ENCODE measurements at places on chromosomes 2 and 18.

DNA sequence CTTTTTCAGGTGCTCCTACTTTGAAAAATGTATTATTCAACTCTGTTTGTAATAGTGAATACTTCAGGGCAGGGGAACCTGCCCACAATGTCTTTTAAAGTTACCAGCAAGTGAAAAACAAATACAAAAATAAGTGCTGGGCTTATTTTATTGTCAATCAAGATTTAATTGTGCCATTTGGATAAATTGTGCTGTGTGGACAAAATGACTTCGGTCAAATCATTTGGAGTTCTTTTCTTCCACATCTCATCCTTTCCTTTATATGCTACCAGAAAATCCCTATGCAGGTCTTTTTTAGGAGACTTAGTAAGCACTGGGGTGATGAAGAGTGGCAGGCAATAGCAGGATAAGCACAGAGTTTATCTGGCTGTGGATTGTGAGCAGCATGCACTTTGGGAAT is 63.9 kb downstream of the NYAP2 start:
- no peak for DNase-seq

- DNase-seq = no peak
These were observed 1.2 kb downstream of the RAB12 start for GRCh38 chr18:8610459-8610851.

DNA sequence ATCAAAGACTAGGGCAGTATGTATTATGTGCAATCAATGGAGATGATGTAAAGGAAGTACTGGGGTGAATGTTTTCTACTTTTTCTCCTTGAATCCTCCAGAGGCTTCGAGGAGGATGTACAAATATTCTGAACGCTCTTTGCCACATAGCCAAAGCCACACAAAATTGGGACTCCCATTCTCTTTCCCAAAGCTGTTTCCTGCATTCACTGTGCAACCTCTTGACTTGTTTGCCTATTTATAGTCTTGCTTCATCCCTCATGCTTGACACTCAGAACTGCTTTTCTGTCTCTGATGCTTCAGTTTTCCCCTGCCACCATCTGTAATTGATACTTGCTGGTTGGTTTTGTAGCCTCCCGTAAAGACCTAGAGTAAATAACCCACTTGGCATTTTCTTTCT is 208.2 kb upstream of the RBMS1 start:
- no peak for DNase-seq

DNA sequence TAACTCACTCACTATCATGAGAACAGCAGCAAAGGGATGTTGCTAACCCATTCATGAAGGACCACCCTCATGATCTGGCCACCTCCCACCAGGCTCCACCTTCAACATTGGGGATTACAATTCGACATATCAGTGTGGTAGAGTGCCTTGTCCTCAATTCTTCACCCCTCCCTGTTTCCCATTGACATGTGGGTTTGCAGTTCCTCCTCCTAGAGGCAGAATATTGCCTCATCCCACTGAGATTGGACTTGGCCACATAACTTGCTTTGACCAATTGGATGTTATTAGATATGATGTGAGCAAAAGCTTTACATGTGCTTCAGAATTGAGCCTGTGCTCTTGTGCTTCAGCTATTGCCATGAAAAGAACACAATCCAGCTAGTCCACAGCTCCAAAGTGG is 217.0 kb upstream of the CXCR4 start:
- no peak for DNase-seq

- DNase-seq = no peak
These were observed 69.9 kb downstream of the SGPP2 start for GRCh38 chr2:222494104-222494739.

- DNase-seq = no peak
These were observed 269.2 kb downstream of the NYAP2 start for GRCh38 chr2:225668606-225669266.

DNA sequence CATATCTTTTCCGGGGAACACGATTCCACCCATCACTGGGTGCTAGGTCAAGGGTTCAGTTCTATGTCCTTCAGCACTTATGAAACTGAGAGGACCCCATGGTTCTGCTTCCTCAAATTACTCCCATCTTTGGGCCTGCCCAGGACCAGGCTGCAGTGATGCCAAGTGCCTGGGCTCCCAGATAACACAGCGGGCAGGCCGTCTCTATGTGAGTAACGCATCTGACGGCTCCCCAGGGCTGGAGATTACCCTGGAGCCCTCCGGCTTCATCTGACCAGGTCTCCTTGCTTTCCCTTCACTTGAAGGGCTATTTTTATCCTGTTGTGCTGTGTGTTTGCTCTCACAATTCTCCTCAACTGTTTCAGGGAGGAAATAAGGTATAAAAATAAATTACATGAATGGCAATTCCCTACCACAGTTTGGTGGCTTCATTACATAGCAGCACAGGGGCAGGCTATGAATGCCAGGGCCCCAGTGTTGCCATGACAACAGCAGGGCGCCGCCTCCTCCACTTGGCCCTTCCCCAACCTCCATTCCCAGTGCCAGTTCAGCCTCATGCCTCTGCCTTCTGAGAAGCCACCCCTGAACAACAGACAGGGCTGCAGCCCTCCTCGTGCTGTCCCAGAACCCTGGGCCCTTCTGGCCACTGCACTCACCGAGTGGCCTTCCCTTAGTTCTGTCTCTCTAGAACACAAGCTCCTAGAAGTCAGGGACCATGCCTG is 25.4 kb upstream of the TMEM131 start:
- DNase-seq = no peak

GRCh38 chr2:130845505-130846085 is 8.9 kb downstream of the ARHGEF4 start:
- no peak for DNase-seq

GRCh38 chr2:109459485-109459884 is 154.3 kb downstream of the SEPTIN10 start:
- no peak for DNase-seq

DNA sequence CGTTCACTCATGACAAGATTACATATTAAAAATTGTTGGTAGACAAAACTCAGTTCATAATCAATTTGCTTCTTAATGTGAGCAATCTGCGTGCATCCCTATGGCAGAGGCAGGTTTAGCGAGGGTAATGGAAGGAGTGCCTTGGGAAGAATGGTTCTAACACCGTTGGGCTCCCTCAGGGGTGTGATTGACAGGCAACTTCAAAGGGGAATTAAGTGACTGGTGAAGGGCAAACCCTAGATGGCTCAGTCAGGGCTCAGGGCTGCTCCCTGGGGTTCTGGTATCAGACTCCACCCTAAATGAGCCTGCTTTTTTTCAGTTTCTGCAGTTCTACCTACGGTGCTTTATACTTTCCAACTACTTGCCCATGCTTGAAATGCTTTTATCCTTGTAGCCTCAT is 419.5 kb upstream of the CELF4 start:
- DNase-seq = no peak

DNA sequence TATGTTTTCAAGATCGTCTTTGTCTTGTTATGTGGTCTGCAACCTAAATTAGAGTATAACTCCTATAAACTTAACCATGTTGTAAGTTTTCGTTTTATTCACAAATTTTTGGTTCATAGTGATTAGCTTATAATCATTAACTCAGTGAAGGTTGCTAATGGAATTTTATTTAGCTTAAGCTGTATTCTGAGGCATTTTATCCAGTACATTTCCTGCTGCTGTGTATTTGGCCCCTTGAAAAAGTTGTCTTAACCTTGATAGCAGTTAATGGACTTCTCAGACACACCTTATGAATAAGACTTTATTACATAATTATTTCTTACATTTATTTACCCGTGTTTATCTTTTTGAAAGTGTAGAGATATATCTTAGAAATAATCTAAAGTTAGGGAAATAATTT is 20.5 kb downstream of the VAPA start:
- no peak for DNase-seq

DNA sequence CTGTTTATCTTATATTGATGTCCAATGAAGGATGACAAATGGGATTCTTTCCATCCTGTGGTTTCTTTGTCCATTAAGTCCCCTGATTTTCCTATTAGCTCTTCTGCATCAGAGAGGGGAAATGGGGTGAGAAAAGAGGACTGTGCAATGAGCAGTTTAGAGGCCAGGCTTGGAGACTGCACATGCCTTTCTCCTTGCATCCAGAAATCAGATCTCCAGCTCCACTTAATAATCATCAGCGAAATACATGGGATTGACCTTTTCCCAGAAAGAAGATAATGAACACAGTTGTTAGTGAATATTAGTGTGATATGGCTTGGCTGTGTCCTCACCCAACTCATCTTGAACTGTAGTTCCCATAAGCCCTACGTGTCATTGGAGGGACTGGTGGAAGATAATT is 697.4 kb downstream of the CBLN2 start:
- DNase-seq = no peak

All from stimulated activated CD8-positive, alpha-beta memory T cell treated with anti-CD3 and anti-CD28 coated beads, Interleukin-4, amount 100 ng/mL, for 1 hour (primary cell).